ENCODE measurements at places on chromosomes 13 and 19.

GRCh38 chr13:40313269-40314200 is 352.9 kb downstream of the FOXO1 start:
- no peak for DNase-seq

DNA sequence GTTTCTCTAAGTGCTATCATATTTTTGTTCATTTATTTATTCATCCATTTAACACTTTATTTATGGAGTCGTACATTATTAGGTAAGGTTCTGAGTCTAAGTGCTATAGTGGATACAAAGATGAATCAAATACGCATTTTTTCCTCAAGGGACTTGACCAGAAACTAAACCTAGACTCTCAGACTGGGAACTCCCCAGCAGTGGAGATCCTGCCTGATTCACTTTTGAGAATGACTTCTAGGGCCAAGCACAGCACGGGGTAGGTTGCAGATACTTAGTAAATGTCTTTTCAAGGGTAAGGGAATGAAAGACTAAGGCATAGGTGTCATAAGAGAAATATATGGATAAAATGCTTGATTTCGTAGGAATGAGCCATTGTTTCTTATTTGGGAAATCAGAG is 7.2 kb downstream of the DNAJC15 start:
- DNase-seq = no peak

- DNase-seq = no peak
Observed at GRCh38 chr13:19587635-19588300, 26.4 kb upstream of the TPTE2 start.

DNA sequence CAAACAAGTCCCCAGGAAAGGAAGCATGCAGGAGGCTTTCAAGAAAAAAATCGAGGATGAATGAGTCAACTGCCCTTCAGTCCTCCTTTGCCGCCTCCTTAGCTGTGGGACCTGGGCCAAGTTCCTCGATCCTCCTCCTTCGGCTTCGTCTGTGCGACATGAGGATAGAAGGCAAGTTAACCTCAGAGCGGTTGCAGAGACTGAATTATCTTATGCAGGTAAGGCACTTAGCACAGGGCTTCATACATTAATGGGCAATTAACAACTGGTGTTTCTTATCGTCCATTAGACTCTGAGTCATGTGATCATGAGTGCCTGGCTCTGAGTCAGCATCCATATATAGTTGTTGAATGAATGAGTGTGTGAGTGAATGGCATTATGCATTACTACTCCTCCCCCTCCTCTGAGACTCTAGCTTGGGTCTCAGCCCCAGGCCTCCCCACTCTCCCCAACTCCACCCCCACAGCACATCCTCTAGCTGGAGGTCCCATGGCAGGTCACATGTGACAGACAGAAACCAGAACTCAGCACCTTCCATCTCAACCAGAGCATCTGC is 1.6 kb upstream of the TTC9B start:
- DNase-seq = no peak

DNA sequence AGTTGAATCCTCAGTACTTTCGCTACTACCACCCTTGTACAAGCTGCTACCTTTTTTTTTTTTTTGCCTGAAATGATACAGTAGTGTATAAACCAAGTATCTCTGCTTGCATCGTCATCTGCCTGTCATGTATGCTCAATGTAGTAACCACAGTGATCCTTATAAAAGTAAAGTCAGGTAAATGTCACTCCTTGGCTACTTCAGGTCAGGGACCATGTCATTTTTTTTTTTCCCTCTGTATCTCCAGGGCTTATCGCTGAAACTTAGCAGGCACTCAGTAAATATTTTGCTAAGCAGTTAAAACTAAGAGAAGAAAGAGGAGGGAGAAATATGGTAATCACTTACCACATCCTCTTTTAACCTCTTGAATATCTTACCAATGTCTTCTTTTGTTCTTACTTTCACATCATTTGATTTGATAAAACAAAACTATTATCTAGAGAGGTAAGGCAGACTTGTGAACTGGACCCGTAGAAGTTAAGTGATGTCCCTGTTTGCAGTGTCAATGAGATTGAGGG is 96.8 kb upstream of the KLF12 start:
- DNase-seq = no peak

DNA sequence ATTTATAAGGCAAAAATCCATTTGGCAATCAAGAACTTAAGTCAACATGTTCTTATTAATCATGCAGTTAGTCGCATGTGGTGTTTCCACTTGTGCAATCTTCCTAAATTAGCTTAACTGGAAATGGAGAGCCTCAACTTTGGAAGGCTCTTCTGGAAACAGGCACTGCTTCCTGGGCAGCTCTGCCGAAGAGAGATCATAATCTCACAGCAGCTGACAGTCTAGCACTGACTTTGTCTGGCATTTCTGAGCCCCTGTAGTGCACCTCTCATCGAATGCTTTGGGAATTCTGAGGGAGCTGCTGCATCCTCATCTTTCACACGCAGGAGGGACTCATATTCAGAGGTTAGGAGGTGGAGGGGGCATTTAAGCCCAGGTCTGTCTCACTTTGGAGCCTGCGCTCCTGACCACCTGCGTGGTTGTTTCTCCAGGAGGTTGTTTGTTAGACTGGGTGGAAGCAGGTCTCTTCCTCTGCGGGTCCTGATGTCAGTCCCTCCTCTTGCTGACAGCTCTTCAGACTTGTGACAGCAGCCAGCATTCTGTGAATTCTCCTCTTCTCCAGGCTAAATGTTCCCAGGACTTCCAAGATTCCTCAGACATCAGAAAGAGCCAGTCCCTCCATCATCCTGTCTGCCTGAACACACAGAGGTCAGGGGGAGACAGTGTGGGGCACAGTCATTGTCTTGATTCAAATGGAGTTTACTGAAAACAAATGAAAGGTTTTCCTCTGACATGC is 100.4 kb upstream of the GJB6 start:
- peak; percentile 22 for DNase-seq

DNA sequence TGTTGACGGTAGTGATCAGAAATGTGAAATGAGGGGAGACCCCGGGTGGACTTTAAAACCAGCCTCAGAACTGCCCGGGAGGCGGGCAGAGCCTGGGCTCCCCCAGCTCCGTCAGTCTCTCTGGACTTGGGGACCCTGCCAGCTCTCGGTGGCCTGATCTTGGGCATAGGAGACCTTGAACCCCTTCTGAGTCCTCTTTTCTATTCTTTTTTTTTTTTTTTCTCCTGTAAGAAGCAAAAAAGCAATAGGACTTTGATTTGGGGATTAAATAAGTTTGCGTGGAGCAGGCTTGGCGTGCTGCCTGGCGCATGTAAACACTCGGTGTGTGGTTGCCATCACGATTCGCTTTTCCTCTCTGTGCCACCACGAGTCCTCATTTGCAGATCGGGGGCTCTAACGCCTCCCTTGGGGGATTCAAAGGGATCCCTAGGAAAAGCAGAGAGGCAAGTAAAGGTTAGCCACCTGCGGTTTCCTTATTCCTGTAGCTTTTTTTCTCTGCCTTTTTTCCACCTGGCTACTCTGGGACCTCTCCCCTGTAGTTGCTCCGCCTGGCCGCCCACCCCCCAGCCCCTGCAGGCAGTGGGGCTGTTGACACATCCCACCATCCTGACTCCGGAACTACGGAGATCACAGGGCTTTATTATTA is 1.3 kb downstream of the SAFB start:
- no peak for DNase-seq

- DNase-seq = peak; percentile 65
Observed at GRCh38 chr19:11482384-11483050, 1.7 kb upstream of the ELAVL3 start.

DNA sequence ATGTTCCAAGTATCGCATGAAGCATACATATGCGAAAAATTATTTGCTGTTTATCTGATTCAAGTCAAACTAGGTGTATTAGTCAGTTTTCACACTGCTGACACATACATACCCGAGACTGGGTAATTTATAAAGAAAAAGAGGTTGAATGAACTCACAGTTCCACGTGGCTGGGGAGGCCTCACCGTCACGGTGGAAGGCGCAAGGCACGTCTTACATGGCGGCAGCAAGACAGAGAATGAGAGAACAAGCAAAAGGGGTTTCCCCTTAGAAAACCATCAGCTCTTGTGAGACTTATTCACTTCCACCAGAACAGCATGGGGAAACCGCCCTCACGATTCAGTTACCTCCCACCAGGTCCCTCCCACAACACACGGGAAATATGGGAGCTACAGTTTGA is 13.0 kb upstream of the PROZ start:
- DNase-seq = no peak

GRCh38 chr19:6091771-6092291 is 18.5 kb downstream of the RFX2 start:
- DNase-seq = peak; percentile 49

DNA sequence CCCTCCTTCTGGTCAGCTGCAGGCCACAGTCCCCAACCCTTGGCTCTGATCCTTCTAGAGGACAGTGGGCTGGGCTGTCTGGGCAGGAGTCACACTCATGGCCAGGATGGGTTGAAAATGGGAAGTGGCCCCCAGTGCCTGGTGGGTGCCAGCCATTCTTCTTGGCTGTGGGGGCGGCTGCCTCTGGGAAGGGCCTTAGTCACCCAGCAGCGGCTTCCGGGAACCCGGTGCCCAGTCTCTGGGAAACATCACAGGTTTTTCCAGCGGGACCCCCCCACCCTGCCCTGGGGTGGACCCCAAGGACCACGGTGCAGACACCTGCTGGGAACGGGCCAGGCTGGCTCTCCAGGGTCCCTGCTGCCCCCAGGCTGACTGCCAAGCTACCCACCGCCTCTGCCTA is 27.3 kb upstream of the SLC7A10 start:
- no peak for DNase-seq

GRCh38 chr19:14472202-14472938 is 2.8 kb downstream of the PTGER1 start:
- DNase-seq = peak; percentile 25

GRCh38 chr13:41302743-41303142 is 8.3 kb upstream of the NAA16 start:
- no peak for DNase-seq

DNA sequence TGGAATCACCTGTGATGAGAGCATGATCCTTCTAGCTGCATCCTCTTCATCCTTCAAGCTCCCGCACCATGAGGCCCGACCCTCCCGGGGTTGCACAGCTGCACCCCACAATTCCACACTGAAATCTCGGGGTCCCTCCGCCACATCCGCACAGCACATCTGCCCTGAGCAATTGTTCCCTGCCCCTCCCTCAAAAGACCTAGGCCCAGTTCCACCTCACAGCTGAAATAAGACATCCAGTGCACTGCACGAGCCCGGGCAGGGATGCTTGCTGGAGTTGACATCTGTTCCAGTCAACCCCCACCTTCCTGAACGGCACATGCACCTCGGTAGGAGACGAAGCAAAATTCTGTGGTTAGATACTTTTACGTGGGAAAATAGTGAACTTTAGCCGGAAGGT is 14.7 kb upstream of the SOX1 start:
- no peak for DNase-seq
